Progenitor cell of endocrine pancreas (in vitro differentiated cells): ENCODE measurements at places on chromosomes 1 and 21. TPM values are rescaled to one million over a fixed set of nuclear protein-coding genes. Genes with fewer than 3 reads are reported as not detected.

DNA sequence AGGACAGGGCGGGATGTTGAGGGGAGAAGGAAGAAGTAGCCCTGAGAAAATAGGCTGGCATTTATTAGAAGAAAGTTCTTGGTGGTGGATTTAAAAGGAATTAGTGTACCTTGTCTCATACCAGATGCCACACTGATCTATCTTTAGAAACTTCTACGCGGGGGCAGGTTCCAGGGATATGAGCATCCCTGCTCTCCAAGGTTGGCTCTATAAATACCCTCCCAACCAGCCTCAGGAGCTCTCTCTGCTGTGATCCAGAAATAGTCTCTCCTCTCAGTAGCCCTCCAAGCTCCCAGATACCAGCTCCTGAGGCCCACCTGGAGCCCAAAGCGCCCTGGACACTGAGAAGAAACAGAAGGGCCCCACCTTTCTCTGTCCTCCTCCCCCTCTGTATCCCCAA is 128.3 kb upstream of the TNR start:
- no peaks in the 10 kb centered on the region for H3K4me1 ChIP-seq
- DNase-seq, result no peak
- H3K4me3 ChIP-seq, result no peak overlapping the region
- no peaks in the 10 kb centered on the region for H3K27me3 ChIP-seq
- H3K36me3 ChIP-seq, result no peaks in the 10 kb centered on the region
- no peak overlapping the region for H3K27ac ChIP-seq

DNA sequence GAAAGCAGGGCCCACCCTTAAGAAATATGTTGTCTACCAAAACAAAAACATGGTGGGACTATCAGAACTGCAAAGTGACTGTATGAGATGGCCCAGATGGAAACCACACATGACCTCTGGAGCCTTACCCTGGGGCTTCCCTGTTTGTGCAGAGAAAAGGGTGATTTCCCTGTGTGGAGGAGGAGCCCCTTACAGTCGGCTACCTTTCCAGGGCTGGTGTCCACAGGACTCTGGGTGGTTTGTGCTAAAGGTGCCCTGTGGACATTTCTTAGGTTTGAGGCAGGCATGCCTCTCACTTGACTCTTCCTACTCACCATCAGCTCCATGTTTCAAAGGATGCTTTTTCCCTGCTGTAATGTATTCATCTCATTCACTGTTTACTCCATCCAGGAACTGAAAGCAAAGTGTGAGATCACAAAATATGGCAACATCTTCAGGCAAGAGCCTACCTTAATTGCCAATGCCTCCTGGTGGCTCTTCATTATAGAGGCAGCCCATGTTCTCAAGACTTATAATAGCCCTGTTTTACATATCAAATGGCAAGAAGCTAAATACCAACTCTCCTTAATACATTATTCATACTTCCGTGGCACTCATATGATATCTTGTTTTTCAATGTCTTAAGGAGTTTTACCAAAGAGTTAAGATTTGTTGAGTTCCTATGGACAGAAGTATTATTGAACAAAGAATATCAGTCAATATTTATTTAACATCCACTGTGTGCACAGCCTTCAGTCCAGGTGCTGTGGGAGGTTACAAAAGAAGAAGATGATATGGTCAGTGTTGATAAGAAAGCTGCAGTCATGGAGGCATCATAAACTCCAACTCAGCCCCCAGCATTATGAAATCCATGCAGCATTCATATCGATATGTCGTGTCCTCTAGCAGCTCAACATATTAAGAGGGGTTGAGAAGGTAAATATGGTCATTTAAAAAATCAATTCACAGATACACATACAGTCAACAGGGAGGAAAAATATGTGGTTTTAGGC is 15.5 kb upstream of the TFF3 start:
- no peak overlapping the region for H3K4me3 ChIP-seq
- H3K27me3 ChIP-seq, result no peaks in the 10 kb centered on the region
- peak overlapping the region; percentile 34 for H3K27ac ChIP-seq
- DNase-seq, result no peak
- H3K36me3 ChIP-seq, result peaks cover 1% of the 10 kb centered on the region

GRCh38 chr21:38443110-38443509 is 55.2 kb downstream of the ERG start:
- peaks cover 3% of the 10 kb centered on the region for H3K27me3 ChIP-seq
- no peak for DNase-seq
- H3K36me3 ChIP-seq, result no peaks in the 10 kb centered on the region

DNA sequence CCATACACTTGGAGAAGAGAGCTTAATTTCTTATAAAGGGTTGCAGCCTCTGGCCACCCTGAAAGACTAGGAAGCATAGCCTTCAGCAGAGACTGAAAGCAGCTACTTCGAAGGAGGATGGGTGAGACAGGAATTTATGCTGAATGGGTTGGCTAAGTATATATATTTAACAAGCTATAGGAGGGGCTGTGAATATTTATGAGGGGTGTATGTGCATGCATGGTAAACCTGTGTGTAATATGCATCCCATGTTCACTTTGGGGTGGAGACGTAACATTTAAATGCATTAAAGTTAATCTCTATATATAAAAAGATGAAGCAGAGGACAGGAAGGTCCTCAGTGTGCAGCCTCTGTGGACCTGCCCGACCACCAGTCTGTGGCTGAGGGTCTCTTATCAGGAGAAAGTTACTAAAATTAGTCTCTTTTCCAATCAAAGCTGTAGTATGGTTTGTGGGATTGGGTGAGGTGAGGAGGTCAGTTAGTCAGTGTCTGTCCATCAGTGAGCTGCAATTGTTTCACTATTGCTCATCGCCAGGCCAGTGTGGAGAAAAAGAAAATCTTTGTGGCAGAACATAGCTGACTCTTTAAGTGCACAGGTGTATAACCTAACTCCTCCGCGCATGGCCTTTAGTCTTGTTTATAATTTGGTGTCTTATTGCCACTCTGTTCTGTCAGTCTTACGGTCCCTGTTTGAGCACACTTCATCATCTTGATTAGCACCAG is 35.4 kb upstream of the DSCAM start:
- H3K36me3 ChIP-seq, result no peaks in the 10 kb centered on the region
- no peak overlapping the region for H3K4me3 ChIP-seq
- DNase-seq, result no peak
- H3K27ac ChIP-seq, result no peak overlapping the region

DNA sequence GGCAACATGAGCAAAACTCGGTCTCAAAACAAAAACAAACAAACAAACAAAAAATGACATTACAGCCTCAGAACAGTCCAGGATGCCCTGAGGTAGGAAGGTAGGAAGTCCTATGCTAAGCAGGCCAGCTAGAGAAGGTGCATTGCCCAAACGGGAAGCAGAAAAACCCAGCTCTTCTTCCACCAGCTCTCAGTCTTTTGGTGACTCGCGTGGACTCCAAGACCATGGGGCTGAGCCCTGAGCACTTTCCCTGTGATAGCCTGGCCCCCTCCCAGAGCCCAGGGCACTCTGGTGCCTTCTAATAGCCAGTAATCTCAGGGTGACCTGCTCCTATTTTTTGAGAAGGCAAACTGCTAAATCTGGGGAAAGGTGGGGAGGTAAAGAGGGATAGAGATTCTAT is 16.1 kb downstream of the PHLDA3 start:
- no peaks in the 10 kb centered on the region for H3K36me3 ChIP-seq
- H3K27me3 ChIP-seq, result peaks cover 27% of the 10 kb centered on the region
- no peak for DNase-seq
- no peak overlapping the region for H3K4me3 ChIP-seq
- no peak overlapping the region for H3K27ac ChIP-seq
- peaks cover 8% of the 10 kb centered on the region for H3K4me1 ChIP-seq

- peak overlapping the region; percentile 51 for H3K4me3 ChIP-seq
- DNase-seq, result peak; percentile 37
- H3K36me3 ChIP-seq, result no peaks in the 10 kb centered on the region
These were observed 66.9 kb downstream of the GNG12 start for GRCh38 chr1:67766141-67766978.

- no peak overlapping the region for H3K27ac ChIP-seq
- peaks cover 42% of the 10 kb centered on the region for H3K27me3 ChIP-seq
- no peak overlapping the region for H3K4me3 ChIP-seq
- H3K36me3 ChIP-seq, result no peaks in the 10 kb centered on the region
- no peak for DNase-seq
These were observed 11.6 kb upstream of the OLFML2B start for GRCh38 chr1:162035241-162035640.

DNA sequence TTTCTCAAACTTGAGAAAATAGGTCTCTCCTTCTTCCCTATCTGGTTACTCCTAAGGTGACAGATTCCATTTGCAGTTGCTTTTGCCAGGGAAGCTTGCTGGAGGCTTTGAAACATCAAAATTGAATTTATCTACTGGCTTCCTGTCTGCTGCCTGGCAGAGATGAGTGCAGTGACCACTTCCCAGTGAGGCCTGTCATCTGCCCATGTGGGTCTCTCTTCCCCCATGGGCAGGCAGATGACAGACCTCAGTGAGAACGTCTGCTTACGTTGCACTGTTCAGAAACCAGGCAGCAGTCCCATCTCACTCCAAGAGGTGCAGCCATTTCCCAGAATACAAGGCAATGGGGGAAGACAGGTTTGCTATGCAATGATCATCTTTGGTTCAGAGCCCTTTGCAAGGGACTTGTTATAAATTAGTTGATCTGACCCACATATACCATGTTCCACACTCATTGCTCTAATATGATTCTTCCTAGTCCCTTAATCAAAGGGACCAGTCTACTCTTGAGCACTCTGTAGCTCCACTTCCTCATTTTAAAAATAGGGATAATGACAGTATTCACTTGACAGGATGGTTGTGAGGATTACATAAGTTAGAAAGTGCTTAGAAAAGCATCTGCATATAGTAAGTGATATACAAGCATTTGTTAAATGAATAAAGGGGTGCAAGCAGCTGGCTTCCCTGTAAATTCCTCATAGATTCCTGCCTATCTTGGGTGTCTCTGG is 10.6 kb downstream of the PGBD5 start:
- no peak overlapping the region for H3K27ac ChIP-seq
- H3K27me3 ChIP-seq, result peaks cover 4% of the 10 kb centered on the region
- no peaks in the 10 kb centered on the region for H3K4me1 ChIP-seq
- H3K4me3 ChIP-seq, result no peak overlapping the region
- DNase-seq, result no peak
- H3K36me3 ChIP-seq, result peaks cover 4% of the 10 kb centered on the region

DNA sequence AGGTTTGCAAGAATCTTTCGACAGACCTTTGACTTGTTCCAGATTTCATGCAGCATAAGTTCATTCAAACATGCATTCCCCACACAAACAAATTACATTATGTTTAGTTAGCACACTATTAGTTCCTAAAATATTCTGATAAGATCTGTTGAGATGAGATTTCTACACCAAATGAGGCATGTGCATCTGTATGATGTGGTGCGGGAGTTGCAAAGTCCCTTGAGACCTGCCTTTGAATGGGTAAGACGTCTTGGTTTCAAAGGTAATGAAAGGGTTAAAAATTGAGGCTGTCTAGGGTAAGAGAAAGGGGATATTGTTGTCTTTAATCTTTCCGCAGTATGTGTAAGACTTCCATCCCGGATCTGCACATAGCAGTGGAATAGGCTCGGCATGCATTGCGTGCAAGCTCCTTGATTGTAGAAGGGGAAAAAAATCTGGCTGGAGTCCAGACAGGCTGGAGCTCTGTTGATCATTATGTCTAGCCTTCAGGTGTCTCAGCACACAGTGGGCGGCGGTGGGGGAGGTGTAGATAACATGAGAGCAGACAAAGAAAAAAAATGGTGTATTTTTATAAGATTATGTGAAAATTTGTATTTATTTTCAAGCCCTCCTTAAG is 296.6 kb downstream of the PTPRC start:
- H3K4me3 ChIP-seq, result no peak overlapping the region
- DNase-seq, result no peak
- no peaks in the 10 kb centered on the region for H3K36me3 ChIP-seq
- no peak overlapping the region for H3K27ac ChIP-seq

- H3K36me3 ChIP-seq, result peaks cover 2% of the 10 kb centered on the region
- no peak overlapping the region for H3K4me3 ChIP-seq
- H3K27ac ChIP-seq, result no peak overlapping the region
- no peak for DNase-seq
These were observed 430.1 kb upstream of the ESRRG start for GRCh38 chr1:217153361-217153760.

DNA sequence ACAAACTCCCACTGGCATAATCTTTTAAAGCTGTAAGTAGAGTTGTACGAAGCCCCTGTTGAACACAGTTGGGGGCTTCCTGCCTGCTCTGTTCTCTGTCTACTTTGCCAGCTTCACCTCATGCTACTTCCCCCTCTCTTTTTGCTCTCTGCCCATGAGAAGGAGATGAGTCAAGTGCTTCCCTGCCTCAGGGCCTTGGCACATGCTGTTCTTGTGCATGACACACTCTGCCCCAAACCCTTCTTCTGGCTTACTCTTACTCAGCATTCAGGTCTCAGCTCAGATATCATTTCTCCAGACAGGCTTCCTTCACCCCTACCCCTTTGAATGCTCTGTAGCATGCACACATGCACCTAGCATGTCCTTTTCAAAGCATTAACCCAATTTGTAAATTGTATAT is 208.8 kb downstream of the FOXD2 start:
- peaks cover 15% of the 10 kb centered on the region for H3K4me1 ChIP-seq
- H3K4me3 ChIP-seq, result no peak overlapping the region
- H3K36me3 ChIP-seq, result no peaks in the 10 kb centered on the region
- H3K27ac ChIP-seq, result no peak overlapping the region
- H3K27me3 ChIP-seq, result peaks cover 51% of the 10 kb centered on the region
- DNase-seq, result no peak

DNA sequence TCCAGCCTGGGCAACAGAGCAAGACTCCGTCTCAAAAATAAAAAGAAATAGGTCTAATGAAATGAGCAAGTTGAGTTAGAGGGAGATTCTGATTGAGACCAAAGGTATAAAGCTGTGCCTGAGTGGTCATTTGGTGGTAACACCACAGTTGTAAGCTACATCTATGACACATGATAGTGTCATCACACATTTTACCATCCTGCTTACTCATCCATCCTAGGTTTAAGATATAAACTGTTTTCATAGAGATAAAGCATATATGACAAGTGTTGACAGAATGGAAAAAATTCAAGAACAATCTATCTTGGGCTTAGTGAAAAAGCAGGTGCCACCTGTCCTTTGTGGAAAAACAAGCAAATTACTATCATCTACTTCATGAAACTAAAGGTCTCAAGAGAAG is 7.1 kb upstream of the CFAP141 start:
- no peaks in the 10 kb centered on the region for H3K27me3 ChIP-seq
- H3K27ac ChIP-seq, result no peak overlapping the region
- no peak overlapping the region for H3K4me3 ChIP-seq
- no peak for DNase-seq
- H3K36me3 ChIP-seq, result peaks cover 36% of the 10 kb centered on the region
- H3K4me1 ChIP-seq, result peaks cover 7% of the 10 kb centered on the region

DNA sequence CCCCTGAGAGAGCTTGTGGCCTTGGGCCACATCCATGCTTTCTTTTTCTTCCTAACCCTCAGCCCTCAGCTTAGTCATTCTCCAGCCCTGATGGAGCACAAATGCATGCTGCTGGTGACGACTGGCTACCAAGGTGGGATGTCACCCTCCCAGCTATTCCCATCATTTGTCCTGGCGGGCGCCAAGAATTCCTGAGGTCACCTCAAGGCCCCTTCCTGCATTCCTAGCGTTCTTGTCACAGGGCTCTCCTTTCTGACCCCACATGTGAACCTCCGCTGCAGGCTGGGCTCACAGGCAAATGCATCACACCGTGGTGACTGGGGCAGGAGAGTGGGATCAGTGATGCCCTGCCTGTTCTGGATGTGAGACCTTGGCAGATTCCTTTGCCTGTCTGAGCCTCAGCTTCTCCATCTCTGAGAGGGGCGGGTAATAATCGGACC is 53.4 kb upstream of the IFFO2 start:
- no peak overlapping the region for H3K4me3 ChIP-seq
- peak overlapping the region; percentile 95 for H3K27ac ChIP-seq
- no peaks in the 10 kb centered on the region for H3K27me3 ChIP-seq
- H3K4me1 ChIP-seq, result peaks cover 68% of the 10 kb centered on the region
- no peak for DNase-seq
- H3K36me3 ChIP-seq, result no peaks in the 10 kb centered on the region

Gene KCNJ6
- 3.3 TPM in 2 replicates for total RNA-seq

Gene TBX19
- total RNA-seq, result 2.0 and 2.3 TPM in 2 replicates

Gene ACBD3
- total RNA-seq, result 29.3 and 31.6 TPM in 2 replicates

Gene TYW3
- total RNA-seq, result 9.1 and 10.3 TPM in 2 replicates

Gene LPAR3
- total RNA-seq, result 4.3 and 5.1 TPM in 2 replicates

Gene HIPK1
- 52.4 and 54.2 TPM in 2 replicates for total RNA-seq
